ENCODE measurements at places on chromosomes 3 and 15.

GRCh38 chr15:92005154-92005553 lies 151.6 kb downstream of the SLCO3A1 start:
- DNase-seq: no peak

- no peak for DNase-seq
These were observed 127.4 kb upstream of the FAM3D start for GRCh38 chr3:58793938-58794337.

GRCh38 chr3:52798978-52799476 lies 4.4 kb downstream of the ITIH3 start:
- no peak for DNase-seq

DNA sequence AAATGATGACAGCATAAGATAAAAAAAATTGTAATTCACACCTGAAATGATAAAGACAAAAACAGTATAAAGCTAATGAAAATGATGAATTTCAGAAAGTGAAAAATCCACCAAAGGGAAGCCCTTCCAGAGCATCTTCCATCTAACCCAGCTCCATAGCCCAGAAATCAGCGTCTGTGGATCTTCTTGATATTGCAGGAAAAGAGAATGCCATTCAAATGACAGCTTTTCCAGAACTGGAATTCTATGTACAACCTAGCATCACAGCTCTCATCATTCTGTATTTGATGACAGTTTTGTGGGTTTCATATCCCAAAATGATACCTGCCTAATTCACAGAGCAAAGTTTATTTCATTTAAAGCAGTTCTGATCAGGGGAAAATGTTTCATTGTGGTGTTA lies 267.3 kb downstream of the FHIT start:
- DNase-seq: no peak

DNA sequence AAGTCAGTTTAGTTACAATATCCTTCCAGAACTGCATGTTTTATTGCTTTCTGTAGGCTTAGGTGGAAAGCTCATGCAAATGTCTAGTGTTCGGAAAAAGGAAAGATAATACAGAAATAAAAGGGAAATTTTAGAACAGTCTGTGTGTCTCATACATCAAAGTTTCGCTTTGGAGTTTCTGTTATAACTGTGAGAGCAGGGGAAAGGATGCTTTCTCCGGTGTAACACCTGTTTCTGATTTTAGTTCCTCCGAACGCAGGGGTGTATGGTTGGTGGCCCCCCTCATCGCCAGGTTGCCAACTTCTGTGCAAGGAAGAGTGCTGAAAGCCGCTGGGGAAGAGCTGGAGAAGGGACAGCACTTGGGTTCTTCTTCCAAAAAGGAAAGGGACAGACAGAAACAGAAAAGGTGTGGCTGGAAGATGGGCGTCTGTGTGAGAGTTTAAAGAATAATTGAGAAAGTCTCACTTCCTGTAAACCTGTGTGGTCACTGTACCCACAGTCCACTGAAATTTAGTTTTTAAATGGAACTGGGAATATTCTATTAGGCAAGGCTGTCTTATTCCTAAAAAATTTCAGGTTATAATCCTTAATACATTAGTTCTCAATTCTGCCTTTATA lies 6.7 kb downstream of the P2RY12 start:
- DNase-seq: no peak

DNA sequence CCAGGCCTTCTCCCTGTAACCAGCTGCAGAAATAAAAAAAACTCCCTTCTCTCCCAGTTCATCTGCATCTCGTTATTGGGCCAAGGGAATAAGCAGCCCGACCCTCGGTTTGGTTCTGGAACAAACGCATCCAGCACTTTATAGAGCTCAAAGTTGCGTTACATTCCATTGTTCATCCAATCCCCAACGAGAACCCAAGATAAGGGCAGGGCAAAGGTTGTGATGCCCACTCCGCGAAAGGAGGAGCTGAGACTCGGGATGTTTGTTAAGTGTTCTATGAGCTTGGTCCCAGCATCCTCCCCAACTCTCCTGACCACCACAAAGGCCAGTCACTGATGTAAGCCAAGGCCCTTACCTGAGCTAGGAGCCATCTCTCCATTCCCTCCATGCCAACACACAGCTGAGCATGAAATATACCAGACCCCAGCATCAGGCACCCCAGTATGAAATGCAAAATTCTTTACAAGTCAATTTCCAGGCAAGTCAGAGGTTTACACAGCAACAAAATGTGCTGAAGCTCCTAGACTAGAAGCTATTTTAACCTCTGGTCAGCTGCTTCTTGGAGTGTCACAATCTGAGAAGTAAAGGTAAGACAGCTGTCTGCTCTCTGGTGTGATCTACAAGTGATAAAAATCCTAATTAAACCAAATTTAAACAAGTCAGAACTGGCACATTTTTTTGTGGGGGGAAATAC lies 17.9 kb downstream of the CCDC12 start:
- no peak for DNase-seq

DNA sequence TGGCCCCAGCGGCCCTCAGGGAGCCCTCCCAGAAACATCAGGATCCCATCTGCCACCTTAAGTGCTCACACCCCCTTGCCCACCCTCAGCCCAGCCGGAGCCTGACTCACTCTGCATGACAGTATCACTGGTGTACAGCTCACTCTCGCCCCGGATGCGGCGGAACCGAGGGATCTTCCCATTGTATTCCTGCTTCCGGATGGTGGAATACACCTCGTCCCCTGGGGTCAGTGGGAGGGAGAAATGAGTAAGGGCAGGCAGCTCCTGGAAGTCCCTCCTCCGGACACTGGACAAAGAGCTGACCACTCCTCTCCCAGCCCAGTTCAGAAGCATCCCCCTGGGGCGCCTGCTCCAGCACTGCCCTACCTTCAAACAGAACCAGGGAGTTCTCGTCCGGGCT lies 16.5 kb downstream of the SEMA7A start:
- no peak for DNase-seq

GRCh38 chr15:55007561-55007960 lies 189.2 kb downstream of the RSL24D1 start:
- no peak for DNase-seq

- DNase-seq: no peak
These were observed 111.7 kb downstream of the NUP210 start for GRCh38 chr3:13308380-13308801.
